ENCODE measurements at places on chromosomes 7 and 10. TPM values are rescaled to one million over a fixed set of nuclear protein-coding genes. Genes with fewer than 3 reads are reported as not detected.

DNA sequence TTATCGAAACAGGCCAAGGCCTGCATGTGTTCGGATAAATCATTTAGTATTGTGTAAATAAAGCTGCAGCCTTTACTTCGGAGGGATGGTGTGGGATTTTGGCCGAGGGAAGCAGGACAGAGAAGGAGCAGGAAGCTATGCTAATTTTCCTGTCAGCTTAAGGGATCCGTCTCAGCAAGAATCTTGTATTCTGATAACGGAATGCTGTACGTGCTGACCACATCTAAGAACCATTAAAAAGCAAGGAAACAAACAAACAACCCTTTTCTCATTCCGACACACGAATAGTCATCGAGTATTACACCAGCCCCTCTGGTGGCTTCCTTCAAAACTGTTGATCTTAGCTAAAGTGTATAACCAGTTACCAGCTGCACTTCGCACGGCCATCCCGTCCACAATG, 133.2 kb upstream of the TCF7L2 start:
- no peak for DNase-seq

GRCh38 chr7:28556025-28556424, 143.7 kb downstream of the CREB5 start:
- no peak for DNase-seq

DNA sequence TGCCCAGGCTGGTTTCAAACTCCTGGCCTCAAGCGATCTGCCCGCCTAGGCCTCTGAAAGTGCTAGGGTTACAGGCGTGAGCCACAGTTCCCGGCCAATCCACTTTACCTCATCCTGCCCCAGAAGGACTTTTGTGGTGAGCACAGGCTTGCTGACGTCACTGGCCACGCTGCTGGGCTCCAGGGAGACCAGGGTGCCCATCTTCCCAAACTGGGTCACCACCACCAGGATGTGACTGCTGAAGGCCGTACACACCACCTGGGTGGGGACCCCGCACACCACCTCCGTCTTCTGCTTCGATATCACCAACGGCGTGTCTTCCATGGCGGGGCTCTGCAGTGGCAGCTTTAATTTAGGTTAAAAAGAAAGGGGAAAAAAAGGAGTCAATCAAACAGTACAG, 816 bp downstream of the PSMG3 start:
- DNase-seq = no peak

DNA sequence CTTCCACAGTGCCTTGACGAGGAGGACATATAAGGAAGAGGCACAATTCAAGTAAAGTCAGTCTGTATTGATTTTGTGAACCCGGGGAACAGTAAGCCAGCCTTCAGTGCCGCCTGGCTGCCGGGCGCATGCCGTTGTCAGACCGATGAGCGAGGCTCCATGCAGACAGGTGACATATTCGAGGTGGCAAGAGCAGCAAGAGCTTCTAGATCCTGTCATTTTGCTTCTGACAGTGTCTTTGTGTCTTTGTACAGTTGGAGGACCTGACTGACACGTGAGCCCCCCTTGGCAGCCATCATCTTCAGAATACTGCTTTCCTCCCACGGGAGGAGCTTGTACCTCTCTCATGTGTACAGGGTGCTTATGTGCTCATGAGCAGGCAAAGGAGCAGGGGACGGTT, 387.5 kb upstream of the GALNT17 start:
- no peak for DNase-seq

GRCh38 chr7:130353196-130353595, 8.6 kb downstream of the CPA5 start:
- DNase-seq = no peak

GRCh38 chr7:30920584-30921539, 9.2 kb downstream of the AQP1 start:
- DNase-seq = no peak

- DNase-seq = no peak
These were observed 146.3 kb downstream of the BAMBI start for GRCh38 chr10:28823501-28824075.

DNA sequence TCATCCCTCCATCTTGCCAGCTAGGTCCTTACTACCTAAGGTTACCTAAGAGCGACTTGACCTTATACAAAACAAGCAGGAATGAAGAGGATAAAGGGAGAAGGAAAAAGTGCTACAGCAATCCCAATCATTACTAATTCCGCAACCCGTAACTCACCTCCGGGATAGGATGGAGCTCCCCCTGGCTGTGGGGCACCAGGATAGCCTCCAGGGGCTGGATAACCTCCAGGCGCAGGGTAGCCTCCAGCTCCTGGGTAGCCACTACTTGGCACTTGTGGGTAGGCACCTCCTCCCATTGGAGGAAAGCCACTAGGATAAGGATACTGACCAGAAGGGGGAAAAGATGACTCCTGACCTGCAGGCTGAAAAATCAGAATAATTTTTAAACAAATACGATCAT, 15.8 kb downstream of the ANXA7 start:
- no peak for DNase-seq

DNA sequence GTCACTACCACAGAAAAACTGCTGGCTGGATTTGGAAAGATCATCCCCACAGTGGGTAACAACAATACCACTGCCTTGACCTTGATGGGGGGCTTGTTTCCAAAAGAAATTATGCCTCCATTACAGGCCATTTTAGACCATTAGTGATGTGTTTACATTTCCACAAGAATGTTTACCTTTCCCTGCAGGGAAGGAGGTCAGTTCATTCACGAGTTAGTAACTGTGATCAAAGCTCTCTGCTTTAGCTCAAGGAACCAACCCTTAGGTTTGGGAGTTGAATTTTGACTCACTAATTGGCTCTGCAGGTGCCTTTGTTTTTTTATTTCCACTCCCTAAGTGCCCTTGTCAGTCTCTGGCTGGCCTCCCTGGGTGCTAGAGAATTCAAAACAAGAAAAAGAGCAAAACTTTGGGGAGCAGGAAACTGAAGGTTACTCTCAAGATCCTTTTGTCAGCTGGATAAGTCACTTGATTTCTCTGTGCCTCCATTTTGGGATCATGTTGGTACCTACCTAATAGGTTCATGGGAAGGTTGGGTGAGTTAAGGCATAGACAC, 41.1 kb upstream of the NUPR2 start:
- DNase-seq = no peak

MSANTD7 gene
- polyA plus RNA-seq = 17.6 TPM

NPSR1 gene
- not detected for polyA plus RNA-seq

TMEM176B gene
- polyA plus RNA-seq = 103 TPM

Measured in left renal cortex interstitium (tissue), 4 donors.